ENCODE measurements at places on chromosomes 1 and 21. TPM values are rescaled to one million over a fixed set of nuclear protein-coding genes. Genes with fewer than 3 reads are reported as not detected.

GRCh38 chr1:29245876-29246275 lies 9.6 kb downstream of the PTPRU start:
- no peak for DNase-seq

Gene MAP3K7CL
- 4.1 TPM for polyA plus RNA-seq

Gene TRIM17
- 0.44 TPM for polyA plus RNA-seq

- DNase-seq, result no peak
Measured at GRCh38 chr1:1005774-1006304, 5.9 kb upstream of the HES4 start.

- peak; percentile 27 for DNase-seq
Measured at GRCh38 chr1:2952371-2952770, 68.9 kb upstream of the ACTRT2 start.

DNA sequence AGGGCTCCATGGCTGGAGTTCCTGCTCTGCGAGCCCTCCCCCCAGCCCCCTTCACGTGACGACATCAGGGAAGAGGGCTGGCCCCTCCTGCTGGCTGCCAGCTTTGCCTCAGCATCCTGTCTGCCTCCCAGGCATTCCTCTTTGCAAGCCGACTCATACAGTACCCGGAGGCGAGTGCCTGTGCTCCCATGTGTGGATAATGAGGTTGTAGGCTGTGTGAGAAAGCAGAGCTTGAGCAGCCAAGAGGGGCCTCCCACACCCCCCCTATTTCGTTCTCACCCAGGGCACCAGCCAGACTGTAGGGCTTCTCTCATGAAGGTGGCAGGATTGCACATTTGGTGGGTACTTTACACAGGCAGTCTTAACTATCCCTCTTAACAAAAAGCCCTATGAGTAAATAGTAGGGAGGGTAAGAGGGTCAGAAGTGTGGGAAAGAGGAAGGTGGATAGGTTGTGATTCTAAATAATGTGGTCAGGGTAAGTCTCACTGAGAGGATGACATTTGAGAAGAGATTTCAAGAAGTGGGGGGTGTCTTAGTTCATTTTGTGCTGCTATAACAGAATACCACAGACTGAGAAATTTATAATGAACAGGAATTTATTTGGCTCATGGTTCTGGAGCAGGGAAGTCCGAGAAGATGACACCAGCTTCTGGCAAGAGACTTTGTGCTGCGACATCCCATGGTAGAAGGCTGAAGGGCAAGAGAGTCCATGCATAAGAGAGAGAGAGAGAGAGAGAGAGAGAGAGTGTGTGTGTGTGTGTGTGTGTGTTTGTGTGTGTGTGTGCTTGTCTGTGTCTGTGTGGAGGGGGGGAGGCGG lies 113.5 kb downstream of the OMA1 start:
- DNase-seq, result no peak

GRCh38 chr1:47930210-47930840 lies 66.9 kb downstream of the TRABD2B start:
- no peak for DNase-seq

DNA sequence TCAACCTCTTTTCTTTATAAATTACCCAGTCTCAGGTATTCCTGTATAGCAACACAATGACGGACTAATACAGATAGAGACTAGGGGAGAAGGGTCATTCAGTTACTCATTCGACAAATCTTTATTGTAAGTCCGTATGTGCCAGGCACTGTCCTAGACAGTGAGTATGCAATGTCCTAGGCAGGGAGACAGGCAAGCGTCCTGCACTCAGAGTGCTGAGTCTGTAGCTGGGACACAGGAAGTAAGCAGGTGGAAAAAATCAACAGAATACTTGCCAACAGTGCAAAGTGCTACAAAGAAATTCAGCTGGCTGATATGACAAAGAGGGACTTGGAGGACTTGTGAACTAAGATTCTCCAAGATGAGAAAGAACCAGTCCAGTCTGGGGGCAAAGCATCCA lies 92.2 kb upstream of the ZBTB40 start:
- no peak for DNase-seq

Gene NBPF6
- polyA plus RNA-seq, result 0.20 TPM

- DNase-seq, result no peak
Measured at GRCh38 chr1:171188388-171189266, 3.5 kb downstream of the FMO2 start.

GRCh38 chr1:199161766-199162303 lies 523.0 kb downstream of the PTPRC start:
- DNase-seq, result no peak

- no peak for DNase-seq
Measured at GRCh38 chr1:32071758-32072621, 749 bp upstream of the TMEM39B start.

Gene RXFP4
- 2.7 TPM for polyA plus RNA-seq

Gene TRABD2B
- polyA plus RNA-seq, result 0.63 TPM

DNA sequence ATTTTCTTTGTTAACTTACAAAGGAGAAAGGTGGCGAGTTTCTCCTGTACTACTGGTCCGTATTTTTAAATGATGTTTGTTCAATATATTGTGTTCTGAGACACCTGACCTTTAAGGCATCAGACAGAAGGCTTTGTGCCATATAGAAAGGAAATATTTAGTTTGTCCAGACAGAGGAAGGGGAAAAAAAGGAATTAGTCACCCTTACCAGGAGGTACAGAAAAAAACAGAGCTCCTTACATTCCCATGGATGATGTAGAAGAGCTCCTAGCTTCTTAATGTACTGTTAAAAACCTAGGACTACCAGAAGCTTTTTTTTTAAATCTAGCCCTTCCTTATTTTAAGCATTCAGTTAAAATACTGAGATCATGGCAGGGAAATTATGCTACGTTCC lies 12.4 kb upstream of the PODN start:
- DNase-seq, result no peak

GRCh38 chr21:40194185-40194980 lies 327.1 kb downstream of the PCP4 start:
- no peak for DNase-seq

Gene LCE1D
- polyA plus RNA-seq, result not detected

GRCh38 chr1:203038891-203039608 lies 12.8 kb downstream of the PPFIA4 start:
- DNase-seq, result peak; percentile 85

DNA sequence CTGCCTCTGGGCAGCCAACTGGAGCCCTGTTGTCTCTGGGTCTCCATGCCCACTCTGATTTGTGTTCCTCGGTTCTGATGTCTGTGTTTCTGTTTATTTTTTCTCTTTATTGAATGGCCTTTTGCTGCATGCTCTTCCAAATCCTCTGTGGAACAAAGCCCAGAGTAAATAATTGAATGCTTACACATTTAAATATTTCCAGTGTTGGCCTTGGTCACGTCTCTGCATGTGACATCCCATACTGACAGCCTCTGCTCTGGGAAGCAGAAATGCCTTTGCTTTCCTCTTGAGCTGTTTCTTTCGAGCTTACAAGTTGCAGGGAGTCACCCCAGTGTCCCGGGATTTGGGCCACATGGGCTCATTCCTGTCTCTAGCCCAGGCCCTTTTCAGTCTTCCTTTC lies 267.9 kb downstream of the PTPRU start:
- no peak for DNase-seq

DNA sequence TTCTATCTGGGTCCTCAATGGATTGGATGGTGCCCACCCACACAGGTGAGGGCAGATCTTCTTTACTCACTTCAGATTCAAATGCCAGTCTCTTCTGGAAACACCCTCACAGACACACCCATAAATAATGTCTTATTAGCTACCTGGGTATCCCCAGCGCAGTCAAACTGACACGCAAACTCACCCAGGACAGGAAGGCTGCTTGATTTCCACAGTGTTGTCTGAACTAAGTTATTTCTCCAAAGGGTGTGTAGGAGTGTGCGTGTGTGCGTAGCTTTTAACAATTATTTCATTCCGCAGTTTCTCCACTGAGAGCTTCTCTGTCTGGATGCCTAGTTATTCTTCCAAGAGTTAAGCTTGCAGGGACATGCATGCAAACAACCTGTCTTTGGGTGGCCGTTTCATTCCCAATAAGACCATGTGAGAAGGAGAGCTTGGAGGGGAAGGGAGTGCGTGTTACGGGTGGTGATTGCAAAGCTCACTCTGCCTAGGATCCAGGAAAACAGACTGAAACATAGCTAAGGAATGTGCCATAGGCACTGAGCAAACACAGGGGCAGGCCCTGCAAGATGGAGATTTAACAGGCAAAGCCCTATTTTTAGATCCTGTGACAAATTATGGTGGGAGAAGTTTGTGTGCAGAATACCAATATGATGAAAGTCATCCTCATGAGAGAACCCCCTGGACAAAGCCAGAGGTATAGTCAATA lies 269.7 kb downstream of the DYRK1A start:
- DNase-seq, result no peak

Gene EXOC8
- polyA plus RNA-seq, result 3.0 TPM

GRCh38 chr1:208134491-208134890 lies 109.7 kb downstream of the PLXNA2 start:
- no peak for DNase-seq

- DNase-seq, result no peak
Measured at GRCh38 chr1:182181167-182181572, 119.7 kb upstream of the ZNF648 start.

DNA sequence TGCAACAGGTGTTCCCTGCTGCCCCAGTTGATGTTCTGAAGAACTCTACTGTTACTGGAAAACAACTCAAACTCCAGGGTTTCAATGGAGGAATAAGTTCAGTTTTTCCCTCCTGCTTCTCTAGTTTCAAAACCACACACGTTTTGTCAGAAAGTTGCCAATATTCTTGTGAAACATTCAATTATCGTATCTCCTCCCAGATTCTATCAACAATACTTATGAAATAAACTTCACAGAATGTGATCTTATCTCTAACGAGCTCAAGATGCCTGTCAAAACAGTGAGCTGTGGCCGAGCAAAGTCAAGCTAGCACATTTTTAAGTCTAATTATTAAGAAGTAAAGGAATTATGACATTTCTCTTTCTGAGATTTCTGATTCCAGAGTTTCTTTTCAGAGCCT lies 4.7 kb downstream of the OR2B11 start:
- DNase-seq, result no peak

DNA sequence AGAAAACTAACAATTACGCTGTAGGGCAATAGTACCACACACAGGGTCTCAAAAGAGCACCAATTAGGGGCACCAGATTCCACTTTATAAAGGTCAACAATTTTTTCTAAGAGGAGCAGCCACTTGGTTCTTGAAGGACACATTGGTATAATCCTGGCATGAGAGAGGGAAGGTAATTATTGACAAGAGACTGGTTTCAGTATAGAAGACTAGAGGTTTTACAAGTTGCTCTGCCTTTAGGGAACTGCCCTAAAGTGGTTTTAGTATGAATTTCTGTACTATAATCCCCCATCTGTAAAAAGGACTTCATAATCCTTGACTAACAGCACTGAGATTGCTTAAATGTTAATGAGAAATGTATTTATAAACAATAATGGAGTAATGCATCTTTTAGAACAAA lies 648.5 kb upstream of the PTBP2 start:
- no peak for DNase-seq

DNA sequence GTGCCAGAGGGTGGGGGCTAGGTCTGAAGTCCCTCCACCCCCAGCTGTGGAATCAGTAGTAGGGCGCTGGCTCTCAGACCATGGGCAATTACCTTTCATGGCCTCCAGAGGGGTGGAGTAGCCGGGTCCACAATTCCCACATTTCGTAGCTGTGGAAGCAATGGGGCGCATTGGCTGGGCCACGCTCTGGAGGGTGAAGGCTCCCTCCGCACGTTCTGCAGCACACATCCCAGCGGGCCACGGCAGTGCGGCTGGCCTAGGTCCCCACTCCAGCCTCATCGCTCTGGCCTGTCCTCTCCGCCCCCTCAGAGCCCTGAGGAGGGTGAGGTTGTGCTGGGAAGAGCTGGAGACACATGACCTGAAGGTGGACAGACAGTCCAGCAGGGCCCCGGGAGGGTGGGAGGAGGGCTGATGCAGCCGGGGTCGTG lies 2.9 kb downstream of the SELENBP1 start:
- DNase-seq, result peak; percentile 60

Gene KIAA0040
- 20.5 TPM for polyA plus RNA-seq

GRCh38 chr1:185406691-185407009 lies 89.6 kb upstream of the IVNS1ABP start:
- no peak for DNase-seq

Gene A3GALT2
- not detected for polyA plus RNA-seq

Gene ZNF695
- 1.4 TPM for polyA plus RNA-seq

GRCh38 chr1:238242181-238242580 lies 351.5 kb upstream of the ZP4 start:
- DNase-seq, result no peak

- peak; percentile 30 for DNase-seq
Measured at GRCh38 chr1:208241512-208241911, 2.7 kb downstream of the PLXNA2 start.

DNA sequence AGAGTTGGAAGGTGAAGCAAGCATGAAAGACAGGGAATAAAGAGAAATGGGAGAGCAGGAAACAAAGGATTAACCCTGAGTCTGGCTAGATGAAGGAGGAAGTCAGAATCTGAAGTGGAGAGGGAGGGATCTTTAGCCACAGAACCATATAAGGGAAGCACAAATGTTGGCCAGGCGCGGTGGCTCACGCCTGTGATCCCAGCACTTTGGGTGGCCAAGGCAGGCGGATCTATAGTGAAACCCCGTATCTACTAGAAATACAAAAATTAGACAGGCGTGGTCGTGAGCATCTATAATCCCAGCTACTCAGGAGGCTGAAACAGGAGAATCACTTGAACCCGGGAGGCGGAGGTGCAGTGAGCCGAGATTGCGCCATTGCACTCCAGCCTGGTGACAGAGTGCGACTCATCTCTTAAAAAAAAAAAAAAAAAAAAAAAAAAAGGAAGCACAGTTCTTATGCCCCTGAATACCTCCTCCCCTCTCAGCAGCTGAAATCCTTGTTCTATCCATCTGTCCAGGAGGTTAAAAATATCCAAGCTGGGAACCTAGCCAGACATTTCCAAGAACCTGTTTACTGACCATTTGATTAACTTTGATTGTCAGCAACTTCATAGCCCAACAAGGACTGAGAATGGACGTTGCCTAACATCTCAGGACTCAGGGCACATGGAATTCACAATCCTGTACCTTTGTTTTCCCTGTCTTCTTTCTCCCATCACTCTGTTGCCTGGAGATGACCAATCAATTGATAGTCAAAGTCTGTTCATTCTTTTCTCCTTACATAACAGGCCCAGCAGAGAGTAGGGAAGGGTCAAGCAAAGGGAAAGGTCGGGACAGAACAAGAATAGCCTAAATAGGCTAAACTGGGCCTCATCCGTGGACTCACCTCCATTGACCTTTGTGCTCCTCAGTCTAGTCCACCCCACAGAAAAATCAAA lies 10.6 kb downstream of the TXNIP start:
- peak; percentile 87 for DNase-seq

DNA sequence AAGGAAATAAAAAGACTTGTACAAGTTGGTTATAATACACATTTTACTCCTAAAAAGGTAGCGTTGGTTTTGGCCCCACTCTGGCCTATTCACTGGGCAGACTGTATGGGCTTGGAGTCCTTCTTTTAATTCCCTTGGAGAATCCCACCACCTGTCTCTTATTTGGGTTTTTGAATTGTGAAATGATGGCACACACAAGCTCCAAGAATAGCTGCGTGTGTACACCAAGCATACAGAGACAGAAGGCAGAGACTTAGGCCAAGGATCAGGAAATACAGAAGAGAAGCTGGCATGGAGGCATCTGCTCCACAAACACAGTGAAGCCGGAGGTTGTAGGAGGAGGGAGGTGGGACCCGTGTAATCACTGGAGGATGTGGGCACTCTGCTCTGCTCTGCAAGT lies 29.1 kb downstream of the DDR2 start:
- no peak for DNase-seq

Measured in sigmoid colon (tissue), 7 donors.